ENCODE measurements at places on chromosomes 13 and 19.

GRCh38 chr13:95553581-95554385 lies 1.3 kb downstream of the CLDN10 start:
- peak; percentile 46 for DNase-seq

- no peak for DNase-seq
Observed at GRCh38 chr19:39430675-39431593, 4.8 kb downstream of the RPS16 start.

DNA sequence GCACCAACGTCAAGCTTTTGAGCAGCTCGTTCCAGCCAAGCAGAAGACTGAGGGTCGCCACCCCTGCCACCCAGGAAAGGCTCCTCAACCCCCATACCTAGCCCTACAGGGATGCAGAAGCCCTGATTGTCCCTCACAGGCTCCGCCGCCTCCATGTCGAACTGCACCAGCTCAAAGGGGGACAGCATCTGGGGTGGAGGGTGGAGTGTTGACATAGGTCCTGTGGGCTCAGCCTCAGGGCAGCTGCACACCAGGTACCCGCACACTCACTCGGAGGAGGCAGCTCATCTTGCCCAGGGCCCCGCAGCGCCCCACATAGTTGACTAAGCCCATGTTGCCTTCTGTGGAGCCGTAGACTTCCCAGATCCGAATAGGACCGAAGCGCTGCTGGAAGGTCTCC lies 11.6 kb downstream of the SLC27A5 start:
- no peak for DNase-seq

- no peak for DNase-seq
Observed at GRCh38 chr19:13127051-13127450, 9.0 kb downstream of the NACC1 start.

GRCh38 chr13:40070357-40070756 lies 414.9 kb downstream of the COG6 start:
- DNase-seq = no peak

DNA sequence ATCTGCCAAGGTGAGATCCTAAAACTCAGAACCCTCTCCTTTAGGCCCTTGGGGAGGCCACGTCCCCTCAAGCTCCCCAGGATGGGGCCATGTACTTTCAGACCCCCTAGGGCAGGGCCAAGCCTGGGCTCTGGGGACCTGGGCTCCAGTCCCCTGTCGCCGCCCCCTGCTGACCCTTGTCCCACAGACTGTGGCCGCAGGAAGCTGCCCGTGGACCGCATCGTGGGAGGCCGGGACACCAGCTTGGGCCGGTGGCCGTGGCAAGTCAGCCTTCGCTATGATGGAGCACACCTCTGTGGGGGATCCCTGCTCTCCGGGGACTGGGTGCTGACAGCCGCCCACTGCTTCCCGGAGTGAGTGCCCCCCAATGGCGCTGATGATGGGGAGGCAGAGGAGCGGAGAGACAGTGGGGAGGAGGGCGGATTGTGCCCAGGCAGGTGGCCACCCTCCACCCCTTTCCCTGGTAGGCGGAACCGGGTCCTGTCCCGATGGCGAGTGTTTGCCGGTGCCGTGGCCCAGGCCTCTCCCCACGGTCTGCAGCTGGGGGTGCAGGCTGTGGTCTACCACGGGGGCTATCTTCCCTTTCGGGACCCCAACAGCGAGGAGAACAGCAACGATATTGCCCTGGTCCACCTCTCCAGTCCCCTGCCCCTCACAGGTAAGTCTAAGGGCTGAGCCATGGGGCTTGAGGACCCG lies 18.8 kb downstream of the HPN start:
- no peak for DNase-seq

DNA sequence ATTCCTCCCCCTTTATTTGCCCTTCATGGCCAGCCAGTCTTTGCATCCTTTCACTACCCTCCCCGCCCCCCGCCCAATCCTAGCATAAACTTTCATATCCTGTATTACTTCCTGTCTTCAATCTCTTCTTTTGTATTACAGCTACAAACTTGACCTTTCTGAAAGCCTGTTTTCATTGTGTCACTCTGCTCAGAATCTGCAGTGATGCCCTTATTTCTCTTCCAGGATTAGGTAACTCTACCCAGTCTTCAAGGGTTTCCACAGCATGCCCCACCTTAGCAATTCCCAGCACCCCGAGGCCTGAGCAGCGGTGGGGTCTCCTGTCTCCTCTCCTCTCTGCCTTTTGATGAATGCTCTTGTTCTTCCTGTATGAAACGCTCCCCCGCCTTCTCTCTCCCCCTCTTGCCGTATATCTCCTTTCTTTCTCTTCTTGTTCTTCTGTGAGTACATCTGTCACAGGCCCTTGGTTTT lies 145.6 kb downstream of the SHISA2 start:
- DNase-seq = no peak

DNA sequence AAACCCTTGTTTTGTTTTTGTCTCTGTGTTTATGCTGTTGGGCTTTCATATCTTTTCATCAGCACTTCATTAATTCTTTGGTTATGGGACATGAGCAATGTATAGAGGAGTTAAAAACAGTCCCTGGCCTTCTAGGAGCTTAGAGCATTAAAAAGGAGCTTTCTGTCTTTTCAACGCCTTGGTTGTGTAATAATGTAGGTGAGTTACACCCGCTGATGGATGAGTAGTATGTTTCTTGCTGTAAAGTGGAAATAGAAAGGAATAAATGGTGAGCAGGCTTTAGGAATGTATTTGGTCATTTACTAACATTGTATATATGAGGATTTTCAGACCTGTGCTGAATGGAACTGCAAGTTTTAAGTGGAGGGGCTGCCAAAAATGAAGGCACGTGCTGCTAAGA lies 121.5 kb upstream of the RNF113B start:
- DNase-seq = no peak

GRCh38 chr19:6066661-6067646 lies 43.3 kb downstream of the RFX2 start:
- peak; percentile 87 for DNase-seq

GRCh38 chr19:16585808-16586476 lies 13.7 kb upstream of the SLC35E1 start:
- DNase-seq = no peak

GRCh38 chr19:2815923-2816322 lies 3.7 kb upstream of the ZNF554 start:
- DNase-seq = no peak

GRCh38 chr19:38028913-38029510 lies 122.0 kb downstream of the SIPA1L3 start:
- no peak for DNase-seq

DNA sequence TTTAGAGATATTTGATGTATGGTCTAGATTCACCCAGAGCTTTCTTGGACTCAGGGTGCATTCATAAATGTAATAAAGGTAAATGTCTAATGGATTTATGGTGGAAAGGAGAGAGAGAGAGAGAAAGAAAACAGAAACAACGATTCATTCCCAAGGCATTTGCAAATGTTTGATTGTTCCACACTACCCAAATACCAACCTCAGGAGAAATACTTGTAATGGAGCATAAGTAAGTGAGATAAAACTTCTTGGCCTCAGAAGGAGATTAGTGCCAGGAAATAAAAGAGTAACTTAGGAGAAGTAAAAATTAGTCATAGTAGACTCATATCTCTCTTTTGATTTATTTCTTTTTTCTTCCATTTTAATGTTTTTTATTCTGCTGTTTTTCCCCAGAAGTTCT lies 40.6 kb upstream of the DGKH start:
- DNase-seq = no peak

- no peak for DNase-seq
Observed at GRCh38 chr13:41655997-41656396, 198.6 kb downstream of the RGCC start.

DNA sequence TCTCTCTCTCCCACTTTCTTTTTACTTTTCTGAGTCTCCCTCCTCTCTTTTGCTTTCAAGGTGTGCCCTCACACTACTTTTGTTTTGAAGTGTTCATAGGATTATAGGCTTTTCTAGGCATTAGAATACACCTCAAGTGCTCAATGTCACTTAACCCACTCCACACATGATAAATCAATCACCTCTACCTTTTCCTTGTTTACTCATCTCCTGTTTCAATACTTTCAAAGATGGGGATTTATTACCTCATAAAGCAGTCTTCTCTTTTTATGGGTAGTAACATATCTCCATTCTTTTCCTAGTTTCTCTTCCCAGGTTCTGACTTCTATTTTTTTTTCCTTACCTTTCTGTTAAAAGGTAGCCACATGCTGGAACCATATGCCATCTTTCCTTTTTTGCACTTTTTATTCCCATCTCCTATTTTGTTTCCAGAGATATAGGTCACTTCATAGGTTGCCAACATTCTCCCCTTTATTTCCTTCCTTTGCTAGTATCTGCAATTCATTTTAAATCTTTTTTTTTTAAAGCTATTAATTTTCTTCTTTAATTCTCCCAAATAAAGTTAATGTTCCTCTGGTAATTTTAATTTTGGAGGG lies 137.6 kb upstream of the SLC10A2 start:
- DNase-seq = no peak

GRCh38 chr13:78620936-78621470 lies 17.7 kb upstream of the POU4F1 start:
- no peak for DNase-seq

GRCh38 chr19:41239961-41240574 lies 21.0 kb downstream of the AXL start:
- no peak for DNase-seq

- DNase-seq = no peak
Observed at GRCh38 chr19:36142046-36142445, 2.2 kb downstream of the CAPNS1 start.

DNA sequence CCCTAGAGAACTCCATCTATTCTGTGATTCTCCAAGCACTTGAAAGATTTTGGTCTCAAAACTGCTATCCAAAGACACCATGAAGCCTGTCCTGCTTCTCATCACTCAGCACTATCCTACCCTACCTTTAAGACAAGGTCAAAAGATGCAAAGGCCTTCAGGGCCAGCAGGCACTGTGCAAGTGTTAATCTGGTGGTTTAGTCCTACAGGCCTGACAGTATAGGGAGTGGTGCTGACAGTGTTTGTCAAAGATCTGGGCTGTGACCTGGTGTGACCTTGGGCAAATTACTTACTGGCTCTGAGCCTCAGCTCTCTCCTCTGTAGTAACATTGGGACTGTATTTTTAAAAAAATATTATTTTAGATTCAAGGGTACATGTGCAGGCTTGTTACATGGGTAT lies 28.0 kb downstream of the SIAH3 start:
- DNase-seq = no peak

GRCh38 chr13:41495044-41495443 lies 37.7 kb downstream of the RGCC start:
- DNase-seq = no peak

GRCh38 chr13:66748712-66749111 lies 481.4 kb downstream of the PCDH9 start:
- no peak for DNase-seq

DNA sequence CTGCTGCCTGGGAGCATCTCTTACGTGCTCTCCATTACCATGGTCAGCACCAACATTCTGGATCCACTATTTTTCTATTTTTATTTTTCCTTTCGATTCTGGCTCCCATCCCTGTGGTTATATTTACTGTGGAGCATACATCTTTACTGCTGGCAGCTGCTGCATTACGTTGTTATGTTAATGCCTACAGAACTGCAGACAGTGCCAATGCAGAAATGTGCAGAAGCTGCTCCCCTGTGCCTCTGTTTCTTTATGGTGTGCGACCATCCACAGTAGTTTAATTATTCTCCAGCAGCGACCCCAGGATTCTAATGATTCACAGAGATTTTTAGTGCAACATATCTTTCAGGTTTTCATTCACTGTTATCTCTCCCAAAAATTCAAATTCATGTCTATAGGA lies 911.7 kb upstream of the SLITRK6 start:
- no peak for DNase-seq

DNA sequence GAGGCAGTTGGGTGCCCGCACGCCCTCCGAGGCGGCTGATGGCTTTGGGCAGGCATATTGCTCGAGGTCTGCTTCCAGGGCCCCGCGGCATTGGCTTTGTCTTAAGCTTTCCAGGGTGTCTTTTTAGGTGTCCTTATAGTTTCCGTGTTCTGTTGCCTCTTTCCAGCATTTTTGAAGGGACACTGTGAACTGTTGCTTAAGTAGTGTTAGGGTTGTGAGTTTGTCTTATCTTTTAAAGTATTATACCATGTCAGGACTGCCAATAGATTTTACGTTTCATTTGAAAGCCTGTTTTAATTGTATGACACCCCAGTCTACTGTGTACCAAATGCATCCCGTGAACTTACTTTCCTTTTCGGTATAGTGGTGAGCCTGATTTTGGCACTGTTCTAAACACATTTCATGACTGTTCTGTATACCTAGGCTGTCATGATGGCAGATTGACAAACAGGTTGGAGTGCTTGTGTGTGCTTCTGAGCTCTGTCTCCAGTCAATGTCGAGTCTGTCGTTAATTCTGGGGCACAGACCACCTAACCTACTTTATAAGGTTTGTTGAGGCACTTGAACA lies 656 bp downstream of the PCCA start:
- DNase-seq = no peak

GRCh38 chr19:50909240-50910070 lies 1.7 kb downstream of the KLK4 start:
- DNase-seq = peak; percentile 100

DNA sequence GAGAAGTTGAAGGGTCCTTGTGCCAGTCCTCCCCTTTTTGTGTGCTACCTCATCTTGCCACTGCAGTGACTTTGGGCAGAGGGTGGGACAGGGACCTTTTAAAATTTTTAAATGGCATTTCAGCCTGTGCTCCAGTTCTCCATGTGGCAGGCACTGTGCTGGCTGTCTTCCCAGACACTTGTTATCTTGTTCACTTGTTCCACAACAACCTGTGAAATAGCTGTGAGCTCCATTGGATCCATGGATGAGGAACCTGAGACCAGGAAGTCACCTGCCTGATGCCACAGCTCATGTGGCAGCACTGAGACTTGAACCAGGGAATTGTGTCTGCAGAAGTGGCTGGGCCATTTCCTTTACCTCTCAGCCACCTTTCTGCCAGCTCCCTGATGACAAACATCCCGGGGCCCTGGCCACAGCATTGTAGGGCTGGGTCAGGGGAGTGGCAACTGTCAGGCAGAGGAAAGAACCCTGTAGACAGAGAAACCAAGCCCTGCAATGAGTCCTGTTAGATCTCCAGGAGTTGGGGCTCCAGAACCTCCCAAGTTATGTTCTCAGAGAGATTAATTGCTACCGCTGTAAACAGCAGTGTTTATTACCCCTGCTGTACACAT lies 6.4 kb downstream of the EGLN2 start:
- no peak for DNase-seq

GRCh38 chr13:97321101-97321500 lies 99.0 kb downstream of the MBNL2 start:
- no peak for DNase-seq

GRCh38 chr13:111117961-111118360 lies 2.9 kb downstream of the ARHGEF7 start:
- no peak for DNase-seq

GRCh38 chr19:35169221-35169995 lies 14.9 kb downstream of the FXYD5 start:
- DNase-seq = no peak

GRCh38 chr19:40219721-40220276 lies 1.6 kb upstream of the TTC9B start:
- no peak for DNase-seq

- DNase-seq = peak; percentile 38
Observed at GRCh38 chr19:10718205-10719196, 622 bp downstream of the DNM2 start.

- no peak for DNase-seq
Observed at GRCh38 chr19:2416321-2417097, 10.9 kb downstream of the TIMM13 start.
